ENCODE measurements at places on chromosomes 7 and 10.

- no peak for DNase-seq
These were observed 4.5 kb upstream of the DNMBP start for GRCh38 chr10:100014071-100014762.

DNA sequence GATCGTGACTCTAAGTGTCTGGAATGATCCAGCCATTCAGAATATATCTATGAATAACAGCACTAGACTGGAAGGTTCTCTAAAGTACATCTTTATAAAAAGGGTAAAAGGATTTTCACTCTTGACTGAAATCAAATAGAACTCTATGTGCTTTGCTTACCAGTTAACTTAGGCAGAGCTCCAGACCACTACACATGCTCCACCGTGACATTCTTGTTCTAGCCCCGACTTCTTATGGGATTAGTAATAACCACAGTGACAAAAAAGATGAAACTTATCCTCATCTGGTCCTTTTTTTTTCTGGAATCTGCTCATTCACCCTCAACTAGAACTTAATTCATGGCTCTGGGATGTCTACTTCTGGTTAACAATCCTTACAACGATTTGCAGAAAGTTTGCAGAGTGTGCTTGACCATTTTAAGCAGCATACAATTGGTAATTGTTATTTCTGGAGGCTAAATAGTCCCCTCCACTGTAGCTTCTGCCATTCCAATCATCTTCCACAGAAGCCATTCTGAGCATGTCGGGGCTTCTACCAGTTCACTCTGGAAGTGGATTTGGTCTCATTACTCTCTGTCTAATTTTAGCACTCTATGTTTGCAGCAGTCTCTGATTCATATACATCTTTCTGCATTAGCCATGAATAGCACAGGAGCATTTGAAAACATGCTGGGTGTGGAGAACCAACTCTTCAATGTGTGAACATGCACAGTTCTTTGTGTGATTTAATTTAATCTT is 163.7 kb upstream of the CDC14C start:
- DNase-seq: no peak

GRCh38 chr7:98233219-98234070 is 18.6 kb downstream of the TECPR1 start:
- no peak for DNase-seq

GRCh38 chr10:44990302-44990655 is 10.4 kb upstream of the ZNF22 start:
- no peak for DNase-seq

DNA sequence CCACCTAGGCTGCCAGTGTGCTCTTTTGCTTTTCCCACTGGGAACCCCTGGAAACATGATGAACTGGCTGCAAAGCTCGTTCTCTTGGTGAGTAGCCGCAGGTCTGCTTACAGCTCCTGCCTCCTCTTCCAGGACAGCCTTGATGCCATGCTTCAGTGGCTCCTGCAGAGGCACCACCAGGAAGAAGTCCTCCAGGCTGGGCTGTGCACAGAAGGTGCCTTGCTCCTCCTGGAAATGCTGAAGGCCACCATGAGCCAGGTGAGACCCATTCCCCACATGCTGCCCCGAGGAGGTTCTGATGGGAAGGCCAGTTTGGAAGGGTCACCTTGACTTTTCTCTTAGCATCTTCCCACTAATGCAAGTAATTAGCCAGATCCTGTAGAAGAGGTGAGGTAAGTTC is 125.8 kb downstream of the LRRC18 start:
- no peak for DNase-seq

Data from stimulated activated CD8-positive, alpha-beta memory T cell treated with anti-CD3 and anti-CD28 coated beads, Interleukin-15, amount 100 ng/mL, for 4 hours (primary cell).